ENCODE measurements at places on chromosomes 3 and 15.

DNA sequence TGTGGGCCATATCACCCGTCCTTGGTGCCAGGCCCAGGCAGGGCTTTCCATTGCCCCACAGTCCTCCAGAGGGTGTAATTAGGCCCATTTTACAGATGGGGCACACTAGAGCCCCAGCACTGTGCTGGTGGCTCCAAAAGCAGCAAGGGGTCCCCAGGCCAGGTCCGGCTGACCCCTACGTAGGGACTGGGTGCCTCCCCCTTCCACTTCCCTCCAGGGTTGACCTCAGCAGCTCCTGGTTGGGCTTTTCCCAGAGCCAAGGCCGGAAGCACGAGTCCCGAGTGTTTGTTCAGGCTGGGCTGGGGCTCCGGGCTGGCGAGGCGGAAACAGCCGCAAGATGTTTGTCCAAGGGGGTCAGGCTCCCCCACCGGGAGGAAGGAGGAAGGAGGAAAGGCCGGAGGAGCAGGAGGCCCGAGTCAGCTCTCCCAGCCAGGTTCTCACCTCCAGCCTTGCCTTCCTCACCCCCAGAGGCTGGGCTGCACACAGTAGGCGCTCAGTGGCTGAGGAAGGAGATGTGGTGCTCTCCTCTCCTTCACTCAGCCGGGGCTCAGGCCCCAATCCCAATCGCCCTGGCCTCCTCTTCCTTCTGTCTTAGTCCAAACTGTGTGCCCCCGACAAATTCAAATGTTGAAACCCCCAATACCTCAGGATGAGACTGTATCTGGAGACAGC, 17.1 kb upstream of the PLXND1 start:
- no peaks in the 10 kb centered on the region for H3K36me3 ChIP-seq
- H3K4me3 ChIP-seq: no peak overlapping the region
- peaks cover under 1% of the 10 kb centered on the region for H3K27me3 ChIP-seq
- no peak for DNase-seq
- no peak overlapping the region for H3K27ac ChIP-seq
- peaks cover 29% of the 10 kb centered on the region for H3K4me1 ChIP-seq

GRCh38 chr3:56591262-56591661, 34.3 kb downstream of the CCDC66 start:
- peaks cover 54% of the 10 kb centered on the region for H3K4me1 ChIP-seq
- peaks cover 11% of the 10 kb centered on the region for H3K36me3 ChIP-seq
- H3K27me3 ChIP-seq: no peaks in the 10 kb centered on the region
- H3K4me3 ChIP-seq: no peak overlapping the region
- DNase-seq: no peak
- H3K27ac ChIP-seq: peak overlapping the region; percentile 75

- no peak overlapping the region for H3K4me3 ChIP-seq
- H3K27me3 ChIP-seq: peaks cover 37% of the 10 kb centered on the region
- no peaks in the 10 kb centered on the region for H3K36me3 ChIP-seq
- no peak overlapping the region for H3K27ac ChIP-seq
- DNase-seq: no peak
These were observed 29.8 kb downstream of the PLA1A start for GRCh38 chr3:119627461-119627860.

DNA sequence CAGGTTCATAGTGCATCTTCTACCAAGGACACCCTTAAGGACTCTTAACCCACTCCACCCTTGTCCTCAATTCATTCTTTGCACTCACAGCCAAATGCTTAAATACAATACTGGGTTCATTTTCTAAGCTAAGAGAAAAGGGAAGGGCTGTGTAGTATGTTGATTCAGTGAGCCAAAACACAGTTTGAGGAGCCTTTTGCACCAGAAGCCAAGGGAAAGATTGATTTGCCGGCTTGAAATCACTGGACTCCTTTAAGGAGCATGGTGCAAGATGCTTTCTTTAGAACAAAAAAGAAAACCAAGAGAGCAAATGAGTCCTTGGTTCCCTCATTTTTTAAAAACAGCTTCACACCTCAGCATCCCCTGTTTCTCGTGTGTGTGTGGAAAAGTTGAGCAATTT, 47.8 kb downstream of the BOC start:
- no peak overlapping the region for H3K4me3 ChIP-seq
- DNase-seq: no peak
- no peak overlapping the region for H3K27ac ChIP-seq
- peaks cover 4% of the 10 kb centered on the region for H3K27me3 ChIP-seq

DNA sequence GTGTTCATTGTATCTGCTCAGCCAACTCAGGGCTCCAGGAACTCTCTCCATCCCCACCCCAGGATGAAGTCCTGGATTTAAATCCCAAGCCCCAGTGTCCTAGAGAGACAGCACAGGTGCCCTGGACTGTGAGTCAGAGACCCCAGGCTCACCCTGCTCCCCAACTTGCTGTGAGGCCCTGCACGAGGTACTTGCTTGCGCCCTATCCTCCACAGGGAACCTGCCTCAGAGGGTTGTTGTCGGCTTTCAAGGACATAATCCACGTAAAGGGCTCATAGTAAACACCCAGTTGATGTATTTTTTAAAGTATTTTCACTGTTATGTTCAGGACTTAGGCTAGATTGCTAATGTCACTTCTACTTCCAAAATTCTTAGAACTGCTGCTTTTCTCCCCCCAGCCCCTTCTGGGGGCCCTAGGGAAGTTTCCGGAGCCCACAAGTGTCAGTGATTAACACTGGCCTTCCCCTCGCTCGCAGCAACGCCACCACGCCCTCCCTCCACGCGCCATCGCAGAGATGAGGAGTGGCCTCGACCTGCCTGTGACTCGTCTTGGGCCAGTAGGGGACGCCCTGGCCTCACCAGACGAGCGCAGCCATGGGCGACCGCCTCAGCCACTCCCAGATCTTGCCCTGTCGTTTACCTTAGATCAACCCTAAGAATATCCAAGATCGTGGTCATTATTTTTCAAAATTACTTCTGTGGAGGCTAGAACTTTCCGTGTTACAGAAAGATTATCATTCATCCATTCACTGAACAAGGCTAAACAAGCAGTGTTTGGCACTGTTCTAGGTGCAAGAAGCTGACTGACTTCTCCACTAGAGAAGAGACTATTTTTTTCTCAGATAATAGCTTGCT, 6.0 kb upstream of the SRP14 start:
- no peak overlapping the region for H3K27ac ChIP-seq
- peak overlapping the region; percentile 59 for H3K4me3 ChIP-seq
- no peaks in the 10 kb centered on the region for H3K36me3 ChIP-seq

GRCh38 chr3:55805169-55805568, 318.1 kb upstream of the WNT5A start:
- no peaks in the 10 kb centered on the region for H3K36me3 ChIP-seq
- H3K27me3 ChIP-seq: no peaks in the 10 kb centered on the region
- no peak for DNase-seq
- H3K4me3 ChIP-seq: no peak overlapping the region

DNA sequence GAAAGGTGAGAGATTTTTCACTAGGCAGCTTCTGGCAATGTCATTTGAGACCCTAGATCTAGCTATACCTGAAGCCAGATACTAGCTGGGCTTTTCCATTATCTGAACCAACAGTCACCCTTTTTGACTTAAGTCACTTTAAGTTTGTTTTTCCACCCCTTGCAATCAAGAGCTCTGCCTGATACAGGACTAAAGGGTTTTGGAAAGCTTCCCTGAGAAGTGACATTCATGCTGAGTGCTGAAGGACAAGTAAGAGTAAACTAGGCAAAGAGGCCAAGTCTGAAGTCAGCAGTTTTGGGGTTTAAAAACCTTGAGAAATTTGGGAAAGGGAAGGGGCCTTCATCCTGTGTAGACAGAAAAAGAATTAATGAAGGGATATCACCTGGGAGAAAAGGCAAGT, 27.1 kb upstream of the CCDC174 start:
- no peaks in the 10 kb centered on the region for H3K36me3 ChIP-seq
- DNase-seq: no peak
- H3K27ac ChIP-seq: no peak overlapping the region
- H3K27me3 ChIP-seq: peaks cover 3% of the 10 kb centered on the region
- H3K4me3 ChIP-seq: no peak overlapping the region
- no peaks in the 10 kb centered on the region for H3K4me1 ChIP-seq

- H3K36me3 ChIP-seq: no peaks in the 10 kb centered on the region
- H3K27me3 ChIP-seq: peaks cover 17% of the 10 kb centered on the region
- no peak overlapping the region for H3K27ac ChIP-seq
- H3K4me3 ChIP-seq: no peak overlapping the region
- no peaks in the 10 kb centered on the region for H3K4me1 ChIP-seq
- DNase-seq: no peak
These were observed 256.4 kb downstream of the IGSF11 start for GRCh38 chr3:118778201-118778600.

GRCh38 chr15:90598031-90598577, 68.4 kb downstream of the CRTC3 start:
- H3K27me3 ChIP-seq: no peaks in the 10 kb centered on the region
- H3K27ac ChIP-seq: peak overlapping the region; percentile 94
- DNase-seq: no peak
- H3K4me1 ChIP-seq: peaks cover 82% of the 10 kb centered on the region
- peak overlapping the region; percentile 79 for H3K4me3 ChIP-seq
- no peaks in the 10 kb centered on the region for H3K36me3 ChIP-seq

DNA sequence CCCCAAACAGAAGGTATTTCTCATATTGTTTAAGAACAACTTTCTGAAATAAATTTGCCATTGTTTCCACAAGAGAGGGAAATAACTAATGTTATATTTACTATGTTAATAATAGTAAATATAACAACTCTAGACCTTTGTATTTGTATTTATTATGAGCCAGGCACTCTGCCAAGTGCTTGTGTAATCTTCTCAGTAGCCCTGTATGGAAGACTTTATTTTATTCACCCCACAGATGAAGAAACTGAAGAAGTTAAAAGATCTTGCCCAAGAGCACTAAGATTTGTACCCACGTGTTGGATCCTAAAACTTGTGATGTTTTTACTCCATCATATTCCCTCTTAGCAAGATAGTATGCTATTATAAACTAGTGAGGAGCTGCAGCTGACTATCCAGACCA, 12.0 kb upstream of the GNB4 start:
- no peak overlapping the region for H3K4me3 ChIP-seq
- H3K27ac ChIP-seq: no peak overlapping the region
- DNase-seq: no peak

DNA sequence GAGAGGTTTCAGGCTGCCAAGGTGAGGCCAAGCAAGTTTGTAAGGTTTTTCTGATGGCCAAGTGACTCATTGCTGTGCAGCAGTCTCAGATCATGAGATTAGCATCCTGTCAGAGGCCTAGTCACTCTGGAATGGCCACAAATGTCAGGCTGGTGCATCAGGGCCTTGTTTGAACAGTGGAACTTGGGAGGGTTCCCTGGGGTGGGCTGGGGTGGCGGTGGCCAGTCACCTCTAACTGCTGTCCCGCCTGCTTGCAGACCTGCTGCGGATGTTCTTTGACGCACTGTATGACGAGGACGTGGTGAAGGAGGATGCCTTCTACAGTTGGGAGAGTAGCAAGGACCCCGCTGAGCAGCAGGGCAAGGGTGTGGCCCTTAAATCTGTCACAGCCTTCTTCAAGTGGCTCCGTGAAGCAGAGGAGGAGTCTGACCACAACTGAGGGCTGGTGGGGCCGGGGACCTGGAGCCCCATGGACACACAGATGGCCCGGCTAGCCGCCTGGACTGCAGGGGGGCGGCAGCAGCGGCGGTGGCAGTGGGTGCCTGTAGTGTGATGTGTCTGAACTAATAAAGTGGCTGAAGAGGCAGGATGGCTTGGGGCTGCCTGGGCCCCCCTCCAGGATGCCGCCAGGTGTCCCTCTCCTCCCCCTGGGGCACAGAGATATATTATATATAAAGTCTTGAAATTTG, 2.8 kb upstream of the FAM131A start:
- H3K4me3 ChIP-seq: peak overlapping the region; percentile 8
- H3K4me1 ChIP-seq: peaks cover 42% of the 10 kb centered on the region
- H3K36me3 ChIP-seq: peaks cover 52% of the 10 kb centered on the region
- no peak for DNase-seq
- no peaks in the 10 kb centered on the region for H3K27me3 ChIP-seq
- peak overlapping the region; percentile 92 for H3K27ac ChIP-seq

DNA sequence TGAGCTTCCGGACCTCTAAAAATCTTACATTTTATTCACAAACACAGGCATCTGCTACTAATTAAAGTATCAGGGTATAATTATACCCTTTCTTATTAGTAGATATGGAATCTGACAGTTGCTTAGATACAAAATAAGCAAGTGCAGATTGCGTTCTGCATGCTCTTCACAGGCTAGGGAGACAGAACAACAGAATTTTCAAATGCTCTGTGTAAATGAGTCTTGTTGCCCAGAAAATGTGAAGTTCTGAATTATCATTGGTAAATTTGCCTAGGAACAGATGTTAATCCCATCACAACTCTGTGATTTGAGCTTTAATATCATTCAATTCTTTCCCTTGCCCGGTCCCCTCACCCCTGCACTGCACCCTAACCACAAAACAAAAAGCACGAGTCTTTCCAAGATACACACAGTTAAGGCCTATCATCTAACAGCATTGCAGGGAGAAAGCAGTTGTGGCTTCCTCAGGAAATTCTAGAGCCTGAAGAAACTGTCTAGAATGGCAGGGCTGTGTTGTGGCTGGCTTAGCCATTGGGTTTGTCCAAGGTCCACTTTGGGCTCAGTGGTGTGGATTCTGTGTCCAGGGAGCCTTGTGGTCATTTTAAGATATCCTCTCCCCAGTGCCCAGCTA, 119.8 kb downstream of the PDCD6IP start:
- no peaks in the 10 kb centered on the region for H3K27me3 ChIP-seq
- H3K36me3 ChIP-seq: no peaks in the 10 kb centered on the region
- no peaks in the 10 kb centered on the region for H3K4me1 ChIP-seq
- H3K27ac ChIP-seq: no peak overlapping the region
- no peak overlapping the region for H3K4me3 ChIP-seq

DNA sequence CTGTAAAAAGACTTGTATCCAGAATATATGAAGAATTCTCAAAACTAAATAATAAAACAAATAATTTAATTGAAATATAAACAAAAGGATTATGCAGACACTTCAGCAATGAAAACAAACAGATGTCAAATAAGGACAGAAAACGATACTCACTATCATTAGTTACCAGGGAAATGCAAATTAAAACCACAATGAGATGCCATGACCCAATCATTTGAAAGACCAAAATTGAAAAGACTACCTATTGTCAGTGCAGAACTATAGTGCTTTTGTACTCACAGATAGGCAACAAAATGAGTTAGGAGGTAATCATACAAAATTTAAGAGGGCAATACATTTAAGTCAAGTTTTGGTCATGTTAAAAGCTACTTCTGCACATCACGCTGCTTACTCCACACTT, 31.6 kb upstream of the OR5K4 start:
- no peaks in the 10 kb centered on the region for H3K4me1 ChIP-seq
- H3K36me3 ChIP-seq: no peaks in the 10 kb centered on the region
- peaks cover 9% of the 10 kb centered on the region for H3K27me3 ChIP-seq

DNA sequence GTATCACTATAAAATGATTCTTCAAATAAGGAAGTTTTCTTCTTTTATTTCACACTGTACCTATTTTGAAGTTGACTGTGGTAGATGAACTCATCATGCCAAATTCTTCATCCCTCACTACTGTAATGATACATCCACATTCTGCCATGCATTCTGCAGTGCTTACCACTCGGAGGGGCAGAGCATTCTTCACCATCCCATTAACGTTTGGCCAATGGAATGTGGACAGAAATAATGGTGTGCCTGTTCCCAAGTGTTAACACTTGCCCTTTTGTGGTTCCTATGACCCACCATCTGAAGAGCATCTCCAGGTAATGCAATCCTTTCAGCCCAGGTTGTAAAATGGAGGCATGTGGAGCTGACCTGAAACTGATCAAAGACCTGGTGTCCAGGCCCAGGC, 18.6 kb downstream of the GOLIM4 start:
- H3K4me3 ChIP-seq: no peak overlapping the region
- no peak for DNase-seq
- H3K27ac ChIP-seq: no peak overlapping the region
- H3K27me3 ChIP-seq: no peaks in the 10 kb centered on the region
